ENCODE measurements at places on chromosomes 2 and 18.

GRCh38 chr18:63192885-63193349, 126.7 kb downstream of the BCL2 start:
- DNase-seq, result no peak

GRCh38 chr18:44062345-44062744, 618.3 kb upstream of the SETBP1 start:
- no peak for DNase-seq

- no peak for DNase-seq
These were observed 17.1 kb upstream of the TEX51 start for GRCh38 chr2:126881591-126881990.

GRCh38 chr2:163028807-163029206, 190.2 kb upstream of the KCNH7 start:
- DNase-seq, result no peak

- DNase-seq, result no peak
These were observed 329.1 kb upstream of the CNTNAP5 start for GRCh38 chr2:123696021-123696420.

DNA sequence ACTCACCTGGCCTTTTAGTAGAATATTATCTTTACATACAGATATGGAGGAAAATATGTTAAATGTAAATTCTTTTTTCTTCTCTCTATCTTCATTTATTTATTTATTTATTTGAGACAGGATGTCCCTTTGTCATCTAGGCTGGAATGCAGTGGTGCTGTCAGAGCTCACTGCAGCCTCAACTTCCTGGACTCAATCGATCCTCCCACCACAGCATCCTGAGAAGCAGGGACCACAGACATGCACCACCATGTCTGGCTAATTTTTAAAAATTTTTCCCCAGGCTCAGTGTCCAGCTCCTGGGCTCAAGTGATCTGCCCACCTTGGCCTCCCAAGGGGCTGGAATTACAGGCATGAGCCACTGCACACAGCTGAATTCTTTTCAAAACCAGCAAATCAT, 20.3 kb downstream of the KYNU start:
- DNase-seq, result no peak

GRCh38 chr18:3103576-3103975, 90.6 kb upstream of the LPIN2 start:
- no peak for DNase-seq
